ENCODE measurements at places on chromosomes 5 and 9.

- DNase-seq = peak; percentile 33
These were observed 1.2 kb downstream of the ZNF608 start for GRCh38 chr5:124745007-124745927.

- DNase-seq = no peak
These were observed 21.8 kb downstream of the MTMR12 start for GRCh38 chr5:32290922-32291321.

GRCh38 chr5:95746722-95747679, 15.9 kb downstream of the RHOBTB3 start:
- DNase-seq = no peak

- DNase-seq = no peak
These were observed 84.7 kb downstream of the BASP1 start for GRCh38 chr5:17302106-17302505.

GRCh38 chr5:56631719-56632118, 183.6 kb upstream of the MAP3K1 start:
- no peak for DNase-seq

DNA sequence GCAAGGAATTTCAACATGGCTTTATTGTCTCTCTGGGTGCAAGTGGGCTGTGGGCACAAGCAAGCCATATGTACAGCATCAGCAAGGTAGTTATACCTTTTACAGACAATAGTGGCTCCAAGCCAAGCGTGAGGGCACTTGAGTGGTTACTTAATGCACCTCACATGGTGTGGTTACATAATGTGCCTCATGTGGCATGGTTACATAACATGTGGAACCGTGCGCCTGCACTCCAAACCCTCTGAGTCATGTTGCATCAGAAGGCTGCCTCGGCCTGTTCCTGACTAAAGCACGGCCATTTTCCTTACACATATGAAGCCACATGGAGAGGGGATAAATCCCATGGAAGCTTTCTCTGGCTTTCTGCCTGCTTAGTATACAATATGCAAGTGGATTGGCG, 150.9 kb downstream of the OSTF1 start:
- DNase-seq = no peak

- DNase-seq = no peak
These were observed 80.1 kb upstream of the ORM1 start for GRCh38 chr9:114242837-114243236.

DNA sequence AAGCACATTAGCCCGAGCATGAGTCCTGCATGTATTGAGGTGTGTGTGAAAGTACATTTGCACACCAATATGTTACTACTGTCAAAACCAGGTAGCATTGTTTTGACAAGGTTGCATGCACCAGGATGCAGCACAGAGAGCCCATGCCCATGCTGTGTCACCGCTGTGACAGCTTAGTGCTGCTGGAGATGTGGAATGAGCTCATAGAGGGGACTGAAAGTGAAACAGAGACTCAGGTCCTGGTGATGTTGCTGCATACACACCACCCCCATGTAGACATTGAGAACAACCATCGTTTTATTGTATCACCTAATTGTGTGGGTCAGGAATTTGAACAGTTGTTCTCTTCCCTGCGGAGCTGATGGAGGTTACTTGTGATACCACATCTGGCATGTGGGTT, 53.0 kb downstream of the GADD45G start:
- DNase-seq = no peak

DNA sequence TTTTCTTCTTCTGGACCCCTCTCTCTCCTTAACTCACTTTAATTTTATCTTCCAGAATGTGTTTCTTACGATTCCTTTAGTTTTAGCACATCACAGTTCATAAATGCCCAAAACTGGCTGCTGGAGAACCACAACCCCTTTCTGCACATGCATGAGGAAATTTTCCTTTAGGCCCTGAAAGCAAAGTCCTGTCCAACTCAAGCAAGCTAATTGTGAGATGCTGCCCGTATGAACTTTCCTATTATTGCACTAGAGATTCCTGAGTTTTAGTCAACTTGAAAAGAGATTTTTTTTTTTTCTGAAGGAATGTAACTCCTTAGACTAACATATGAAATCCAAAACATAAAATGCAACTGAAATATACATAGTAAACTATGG, 52.1 kb upstream of the DAB2 start:
- no peak for DNase-seq

DNA sequence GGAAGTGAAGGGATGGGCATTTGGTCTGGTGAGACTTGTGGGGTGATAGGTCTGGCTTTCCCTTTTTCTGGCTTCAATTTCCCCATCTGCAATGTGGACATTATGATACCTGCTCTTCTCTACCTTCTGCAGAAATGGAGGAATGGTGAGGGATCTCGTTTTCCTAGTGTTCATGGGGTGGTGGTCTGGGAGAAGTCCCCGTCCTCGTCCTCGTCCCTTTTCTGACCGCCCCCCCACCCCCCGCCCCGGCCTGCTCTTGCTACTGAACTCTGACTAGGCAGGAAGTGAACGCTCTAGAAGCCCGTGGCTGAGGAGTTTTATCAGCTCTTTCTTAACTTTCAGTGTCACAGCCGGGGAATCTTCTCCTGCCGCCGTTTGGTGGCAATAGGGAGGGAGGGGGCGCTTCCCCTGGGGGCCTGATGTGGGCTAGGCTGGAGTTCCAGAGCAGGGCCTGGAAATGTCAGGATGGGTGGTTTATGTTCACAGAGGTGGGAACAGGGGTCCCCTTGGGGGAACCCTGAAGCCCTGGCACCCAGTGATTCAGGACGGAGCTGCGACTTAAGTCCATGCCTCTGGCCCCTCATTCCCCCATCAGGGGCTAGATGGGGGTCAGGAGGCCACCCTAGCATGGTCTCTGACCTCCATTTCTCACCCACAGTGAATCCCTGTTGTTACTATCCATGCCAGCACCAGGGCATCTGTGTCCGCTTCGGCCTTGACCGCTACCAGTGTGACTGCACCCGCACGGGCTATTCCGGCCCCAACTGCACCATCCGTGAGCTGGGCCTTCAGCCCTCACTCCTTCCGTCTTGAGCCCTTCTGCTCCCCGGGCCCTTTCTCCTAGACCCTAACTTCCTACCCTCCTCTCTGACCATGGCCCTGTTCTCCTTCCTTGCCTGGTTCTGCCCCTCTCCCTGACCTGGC, 6.7 kb downstream of the PTGS1 start:
- DNase-seq = no peak

GRCh38 chr9:94157050-94157801, 73.0 kb downstream of the PTPDC1 start:
- peak; percentile 91 for DNase-seq

DNA sequence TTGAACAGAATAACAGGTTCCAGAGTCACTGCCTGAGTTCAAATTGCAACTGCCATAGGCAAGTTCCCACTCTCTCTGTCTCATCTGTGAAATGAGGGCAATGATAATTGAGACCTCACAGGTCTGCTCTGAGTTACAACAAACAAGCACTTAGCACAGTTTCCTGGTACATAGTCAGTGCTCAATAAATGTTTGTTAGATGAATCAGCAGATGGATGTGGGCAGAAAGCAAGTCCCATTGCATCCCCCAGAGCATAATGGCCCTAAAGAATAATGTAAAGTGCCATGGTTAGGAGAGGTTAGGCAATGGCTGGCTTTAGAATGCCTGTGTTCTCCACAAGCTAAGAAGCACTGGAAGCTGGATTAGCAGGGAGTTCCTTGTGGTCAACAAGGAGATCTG, 136.5 kb upstream of the LARP1 start:
- peak; percentile 6 for DNase-seq

GRCh38 chr9:77935974-77936373, 95.6 kb downstream of the GNAQ start:
- no peak for DNase-seq

DNA sequence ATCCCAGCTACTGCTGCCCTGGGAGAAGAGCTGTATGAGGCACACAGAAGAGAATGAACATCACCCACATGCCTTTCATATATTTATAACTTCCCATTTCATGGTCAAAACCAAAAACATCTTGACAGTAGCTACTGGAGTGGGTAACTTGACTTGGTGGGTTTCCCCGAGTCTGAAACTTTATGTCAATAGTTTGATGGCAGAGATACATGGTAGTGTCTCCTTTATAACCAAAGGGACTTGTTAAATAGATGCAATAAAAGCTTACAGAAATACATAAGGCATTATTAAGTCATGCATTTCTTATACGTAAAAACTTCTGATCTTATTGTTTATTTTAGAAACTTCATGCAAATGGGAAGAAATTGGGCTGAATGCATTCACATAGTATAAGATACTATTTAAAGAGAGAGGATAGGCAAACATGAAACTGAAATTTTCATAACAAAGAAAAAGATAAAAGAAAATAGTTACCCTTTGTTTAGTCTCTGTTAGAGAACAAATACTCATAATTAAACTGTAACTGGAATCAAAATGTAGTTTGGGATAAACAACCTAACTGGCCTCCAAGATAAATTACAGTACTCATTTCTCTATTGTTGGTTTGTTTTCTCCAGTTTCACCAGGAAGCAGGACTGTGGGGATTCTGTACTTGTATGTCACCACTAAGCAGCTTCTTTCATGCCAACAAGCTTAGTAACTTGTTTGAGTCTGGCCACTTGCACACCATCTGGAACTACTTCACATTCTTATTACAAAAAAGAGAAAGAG, 459.3 kb upstream of the MEF2C start:
- peak; percentile 80 for DNase-seq

- DNase-seq = peak; percentile 78
These were observed 2.0 kb downstream of the ST8SIA4 start for GRCh38 chr5:100900796-100901781.

- DNase-seq = no peak
These were observed 75.2 kb upstream of the GALNT10 start for GRCh38 chr5:154115291-154115690.

- DNase-seq = no peak
These were observed 34.3 kb upstream of the ARL15 start for GRCh38 chr5:54344653-54345052.

DNA sequence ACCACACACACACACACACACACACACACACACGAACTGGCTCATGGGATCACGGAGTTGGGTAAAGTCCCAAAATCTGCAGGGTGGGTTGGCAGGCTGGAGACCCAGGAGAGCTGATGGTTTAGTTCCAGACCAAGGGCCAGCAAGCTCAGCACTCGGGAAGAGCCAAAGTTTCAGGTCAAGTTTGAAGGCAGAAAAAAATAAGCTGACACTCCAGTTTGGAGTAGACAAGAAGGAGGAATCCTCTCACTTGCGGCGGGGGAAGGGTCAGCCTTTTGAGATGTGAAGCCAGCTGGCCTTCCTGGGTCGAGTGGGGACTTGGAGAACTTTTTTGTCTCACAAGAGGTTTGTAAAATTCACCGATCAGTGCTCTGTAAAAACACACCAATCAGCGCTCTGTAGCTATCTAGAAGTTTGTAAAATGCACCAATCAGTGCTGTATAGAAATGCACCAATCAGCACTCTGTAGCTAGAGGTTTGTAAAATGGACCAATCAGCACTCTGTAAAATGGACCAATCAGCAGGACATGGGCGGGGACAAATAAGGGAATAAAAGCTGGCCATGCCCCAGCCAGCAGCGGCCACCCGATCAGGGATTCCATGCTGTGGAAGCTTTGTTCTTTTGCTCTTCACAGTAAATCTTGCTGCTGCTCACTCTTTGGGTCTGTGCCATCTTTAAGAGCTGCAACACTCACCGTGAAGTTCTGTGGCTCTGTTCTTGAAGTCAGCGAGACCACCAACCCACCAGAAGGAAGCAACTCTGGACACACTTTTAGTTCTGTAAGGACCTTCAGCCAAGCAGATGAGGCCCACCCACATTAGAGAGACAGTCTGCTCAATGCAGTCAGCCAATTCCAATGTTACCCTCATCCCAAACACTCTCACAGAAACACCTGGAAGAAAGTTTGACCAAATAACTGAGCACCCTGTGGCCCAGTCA, 37.8 kb upstream of the UNC5A start:
- no peak for DNase-seq

- DNase-seq = peak; percentile 76
These were observed 567 bp upstream of the SPIN1 start for GRCh38 chr9:88387552-88388202.

DNA sequence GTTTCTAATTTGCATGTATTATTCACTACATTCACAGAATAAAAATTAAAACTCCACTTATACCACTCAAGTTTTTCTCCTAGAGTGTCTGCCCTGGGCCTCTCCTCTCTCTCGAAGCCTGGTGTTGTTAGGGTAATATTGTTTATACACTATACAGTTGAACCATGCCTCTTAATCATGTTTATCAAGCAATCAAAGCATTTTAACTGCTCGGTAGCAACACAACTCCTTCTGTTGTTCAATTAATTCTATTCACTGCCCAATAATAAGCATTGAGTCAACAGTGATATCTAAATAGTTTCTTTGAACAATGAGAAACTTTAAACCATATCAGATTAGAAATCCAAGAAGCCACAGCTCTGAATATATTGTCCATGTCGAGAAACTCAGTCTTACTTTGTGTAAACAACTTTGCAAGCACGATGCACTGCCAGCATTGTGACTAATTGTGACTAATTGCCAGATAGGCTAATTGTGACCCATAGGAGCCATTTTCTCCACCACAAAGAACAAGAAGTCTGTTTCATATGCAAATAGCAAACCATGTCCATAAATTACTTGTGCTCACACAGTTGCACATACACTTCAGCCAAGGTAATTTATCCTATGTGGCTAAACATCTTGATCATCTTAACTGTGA, at the start of gene DNAH5:
Gene DNAH5, minus strand, starts transcription at position 129 of the 640 bp plus-strand sequence. CDS start 250 bp downstream, outside the sequence.
- DNase-seq = peak; percentile 69

All from astrocyte of the hippocampus (primary cell).